ENCODE measurements at places on chromosomes 6 and 20. TPM values are rescaled to one million over a fixed set of nuclear protein-coding genes. Genes with fewer than 3 reads are reported as not detected.

HLA-DRB5 gene
- not detected for total RNA-seq

LRP11 gene
- total RNA-seq, result 29.9 TPM

CCN6 gene
- not detected for total RNA-seq

TOX2 gene
- 25.7 TPM for total RNA-seq

WFDC10B gene
- not detected for total RNA-seq

GRCh38 chr6:160238278-160238711 is 20.3 kb downstream of the SLC22A2 start:
- DNase-seq, result no peak

- no peak for DNase-seq
These were observed 242.1 kb downstream of the SOD2 start for GRCh38 chr6:159450815-159451465.
